ENCODE measurements at places on chromosomes 1 and 21.

GRCh38 chr1:10735563-10736305 lies 60.7 kb downstream of the CASZ1 start:
- no peak for DNase-seq

DNA sequence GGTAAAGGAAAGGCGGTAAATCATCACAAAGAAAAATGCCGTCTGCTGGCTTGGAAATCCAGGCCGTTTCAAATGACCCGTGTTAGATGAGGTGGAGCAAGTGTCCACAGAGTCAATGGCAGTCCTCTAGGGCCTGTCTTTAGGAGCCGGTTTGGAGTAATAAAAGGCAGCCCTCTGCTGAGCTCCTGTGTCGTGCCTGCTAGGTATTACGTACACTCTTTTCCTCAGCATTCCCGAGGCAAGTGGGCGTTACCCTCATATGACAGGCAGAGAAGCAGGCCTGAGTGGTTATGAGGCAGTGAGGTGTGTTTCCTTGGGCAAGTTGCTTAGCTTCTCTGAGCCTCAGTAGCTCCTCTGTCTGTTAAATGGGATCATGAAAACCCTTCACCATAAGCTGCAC lies 7.7 kb downstream of the NENF start:
- DNase-seq = no peak

- DNase-seq = no peak
Measured at GRCh38 chr1:89616844-89617627, 15.9 kb upstream of the LRRC8C start.

DNA sequence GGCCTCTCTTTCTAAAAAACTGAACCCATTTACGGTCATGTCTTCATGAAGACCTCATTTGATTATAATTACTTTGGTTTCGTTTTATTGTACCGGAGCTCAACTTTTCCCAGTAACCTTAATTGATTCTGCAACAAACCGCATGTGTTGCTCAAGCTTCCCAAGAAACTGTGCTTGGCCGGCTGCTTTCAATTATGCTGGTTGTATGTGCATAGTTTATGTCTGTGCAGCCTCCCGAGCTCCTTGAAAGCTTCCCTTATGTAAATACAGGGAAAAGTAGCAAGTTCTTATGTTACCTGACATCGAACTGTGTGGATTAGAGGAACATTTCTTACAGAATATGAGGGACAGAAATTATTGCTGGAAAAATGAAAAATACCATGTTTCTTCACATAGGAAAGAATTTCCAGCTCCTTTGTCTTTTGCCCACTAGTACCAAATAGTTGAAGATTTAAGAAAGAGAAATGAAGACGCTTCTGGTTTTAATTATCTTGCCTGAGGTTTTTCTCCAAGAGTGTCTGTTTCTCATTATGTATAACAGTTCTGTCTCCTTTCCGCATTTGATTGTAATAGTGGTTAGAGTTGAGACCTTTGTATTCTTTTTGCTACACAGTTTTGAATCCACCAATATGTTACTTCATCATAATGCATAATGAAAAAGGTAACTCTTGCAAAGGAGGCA lies 2.1 kb downstream of the VCAM1 start:
- DNase-seq = peak; percentile 80

DNA sequence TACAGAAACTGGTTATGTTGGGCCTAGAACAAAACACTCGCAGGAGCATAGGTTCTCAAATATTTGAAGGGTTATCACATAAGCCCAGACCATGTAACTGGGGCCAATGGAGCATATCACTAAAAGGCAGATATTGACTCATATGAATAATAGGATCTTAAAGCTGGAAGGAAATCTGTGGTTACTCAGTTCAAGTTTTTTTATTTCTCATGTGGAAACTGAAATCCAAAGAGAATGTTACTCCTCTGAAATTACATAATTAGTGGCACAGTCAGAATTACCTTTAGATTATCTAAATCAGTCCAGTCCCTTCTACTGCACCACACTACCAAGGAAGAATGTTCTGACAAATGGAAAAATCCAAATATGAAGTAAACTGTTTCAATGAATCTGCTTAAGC lies 12.0 kb downstream of the SLAMF8 start:
- DNase-seq = no peak

GRCh38 chr1:101566883-101567538 lies 330.2 kb downstream of the S1PR1 start:
- DNase-seq = no peak

- no peak for DNase-seq
Measured at GRCh38 chr21:31337996-31338907, 5.8 kb downstream of the TIAM1 start.

- no peak for DNase-seq
Measured at GRCh38 chr1:81209461-81209860, 591.3 kb upstream of the ADGRL2 start.

GRCh38 chr1:230328342-230329015 lies 97.7 kb downstream of the PGBD5 start:
- DNase-seq = no peak

DNA sequence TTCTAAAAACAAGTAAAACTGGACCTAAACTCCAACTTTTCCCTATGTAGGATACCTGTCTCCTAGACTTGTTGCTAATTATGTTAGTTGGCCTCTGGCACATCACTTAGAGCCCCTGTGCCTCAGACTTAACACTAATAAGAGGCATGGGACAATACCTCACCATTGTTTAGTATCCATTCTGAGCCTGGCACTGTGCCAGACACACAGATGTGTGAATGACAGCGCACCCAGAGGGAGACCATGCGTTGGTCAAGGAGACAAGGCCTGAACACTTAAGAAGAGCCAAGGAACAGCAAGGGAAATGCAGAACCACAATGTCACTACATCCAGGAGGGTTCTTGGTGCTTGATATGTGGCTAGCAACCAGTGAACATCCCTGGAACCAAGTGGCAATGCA lies 189.1 kb downstream of the FGGY start:
- DNase-seq = no peak

DNA sequence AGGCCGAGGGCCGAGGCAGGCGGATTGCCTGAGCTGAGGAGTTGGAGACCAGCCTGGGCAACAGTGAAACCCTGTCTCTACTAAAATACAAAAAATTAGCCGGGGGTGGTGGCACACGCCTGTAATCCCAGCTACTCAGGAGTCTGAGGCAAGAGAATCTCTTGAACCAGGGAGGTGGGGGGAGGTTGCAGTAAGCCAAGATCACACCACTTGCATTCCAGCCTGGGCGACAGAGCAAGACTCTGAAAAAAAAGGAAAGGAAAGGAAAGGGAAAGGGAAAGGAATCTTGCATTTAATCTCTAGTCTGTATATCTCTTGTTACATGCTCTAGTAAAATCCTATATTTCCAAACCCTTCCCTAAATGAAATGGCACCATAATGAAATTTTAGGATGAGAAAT lies 328.3 kb upstream of the ADGRL2 start:
- no peak for DNase-seq

GRCh38 chr1:246925997-246926626 lies 5.6 kb downstream of the AHCTF1 start:
- no peak for DNase-seq

- no peak for DNase-seq
Measured at GRCh38 chr1:47212636-47213229, 19.3 kb downstream of the TAL1 start.

Data from EL (cell line).